ENCODE measurements at places on chromosomes 7 and 10. TPM values are rescaled to one million over a fixed set of nuclear protein-coding genes. Genes with fewer than 3 reads are reported as not detected.

GRCh38 chr7:41820111-41820671 is 117.3 kb upstream of the INHBA start:
- DNase-seq, result no peak
- H3K36me3 ChIP-seq, result no peaks in the 10 kb centered on the region
- H3K27ac ChIP-seq, result no peak overlapping the region
- H3K4me3 ChIP-seq, result no peak overlapping the region

DNA sequence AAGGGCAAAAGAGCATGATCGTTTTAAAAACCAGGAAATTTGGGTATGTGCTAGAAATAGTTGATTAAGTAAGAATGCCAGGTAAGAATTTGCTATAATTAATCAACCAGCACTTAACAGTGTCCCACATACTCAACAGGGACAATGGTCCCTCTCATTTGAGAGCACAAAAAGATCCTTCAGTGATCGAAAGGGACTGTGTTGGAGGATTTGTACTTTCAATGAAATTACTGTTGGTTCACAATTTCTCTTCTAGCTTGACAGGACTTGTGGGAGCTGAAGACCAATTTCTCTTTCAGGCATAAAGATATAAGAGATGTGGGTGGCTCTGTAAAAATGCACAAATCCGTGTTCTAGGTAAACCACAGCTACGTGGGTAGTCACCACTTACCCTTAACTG is 12.5 kb upstream of the PLEKHS1 start:
- no peaks in the 10 kb centered on the region for H3K4me1 ChIP-seq
- no peak overlapping the region for H3K4me3 ChIP-seq
- H3K27ac ChIP-seq, result no peak overlapping the region
- DNase-seq, result no peak

DNA sequence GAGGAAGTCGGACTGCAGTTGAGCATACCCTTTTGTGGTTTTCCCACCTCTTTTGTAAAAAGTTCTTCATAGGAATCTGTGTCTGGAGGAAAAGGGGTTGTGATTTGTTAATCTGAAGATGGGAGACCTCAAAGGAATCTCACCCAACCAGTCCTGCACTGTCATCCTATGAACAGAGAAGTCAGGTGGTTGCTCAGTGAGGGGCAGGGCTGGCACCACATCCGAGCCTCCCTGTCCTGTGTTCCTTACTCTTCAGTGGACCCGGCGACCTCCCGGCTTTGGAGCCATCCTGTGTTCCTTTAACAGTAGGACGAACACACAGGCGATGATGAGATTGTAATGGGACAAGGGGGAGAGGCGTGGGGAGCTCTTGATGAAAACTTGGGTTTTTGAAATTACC is 2.8 kb upstream of the MGMT start:
- no peaks in the 10 kb centered on the region for H3K27me3 ChIP-seq
- no peaks in the 10 kb centered on the region for H3K36me3 ChIP-seq
- H3K27ac ChIP-seq, result no peak overlapping the region

SHTN1 gene
- 1.4 TPM for total RNA-seq

A1CF gene
- not detected for total RNA-seq

- H3K27me3 ChIP-seq, result no peaks in the 10 kb centered on the region
- no peaks in the 10 kb centered on the region for H3K36me3 ChIP-seq
- no peak for DNase-seq
- no peak overlapping the region for H3K4me3 ChIP-seq
Measured at GRCh38 chr7:135789431-135789830, 40.8 kb upstream of the FAM180A start.

CPA1 gene
- not detected for total RNA-seq

TMEM178B gene
- not detected for total RNA-seq

GRCh38 chr7:85498031-85498430 is 311.2 kb upstream of the SEMA3D start:
- no peak overlapping the region for H3K27ac ChIP-seq
- no peak for DNase-seq
- no peaks in the 10 kb centered on the region for H3K36me3 ChIP-seq
- no peak overlapping the region for H3K4me3 ChIP-seq
- no peaks in the 10 kb centered on the region for H3K27me3 ChIP-seq

- no peaks in the 10 kb centered on the region for H3K36me3 ChIP-seq
- no peak for DNase-seq
- H3K4me3 ChIP-seq, result no peak overlapping the region
- H3K27me3 ChIP-seq, result no peaks in the 10 kb centered on the region
- no peaks in the 10 kb centered on the region for H3K4me1 ChIP-seq
Measured at GRCh38 chr10:16901106-16901505, 83.9 kb upstream of the RSU1 start.

GRCh38 chr7:124031406-124031805 is 1.5 kb downstream of the TMEM229A start:
- peaks cover 28% of the 10 kb centered on the region for H3K27me3 ChIP-seq
- no peaks in the 10 kb centered on the region for H3K36me3 ChIP-seq
- H3K27ac ChIP-seq, result no peak overlapping the region
- no peak for DNase-seq
- H3K4me3 ChIP-seq, result no peak overlapping the region

DNA sequence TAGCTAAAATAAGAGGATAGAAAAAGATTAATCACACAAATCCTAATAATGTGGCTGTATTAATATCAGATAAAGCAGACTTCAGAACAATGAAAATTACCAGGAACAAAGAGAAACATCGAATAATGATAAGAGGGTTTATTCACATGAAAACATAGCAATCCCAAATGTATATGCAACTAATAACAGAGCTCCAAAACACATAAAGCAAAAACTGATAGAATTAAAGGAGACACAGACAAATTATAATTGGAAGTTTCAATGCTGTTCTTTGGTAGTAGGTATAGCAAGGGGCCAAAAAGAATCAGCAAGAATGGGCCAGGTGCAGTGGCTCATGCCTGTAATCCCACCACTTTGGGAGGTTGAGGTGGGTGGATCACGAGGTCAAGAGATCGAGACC is 23.4 kb upstream of the DNAAF5 start:
- H3K4me1 ChIP-seq, result no peaks in the 10 kb centered on the region
- H3K4me3 ChIP-seq, result no peak overlapping the region
- H3K36me3 ChIP-seq, result no peaks in the 10 kb centered on the region
- DNase-seq, result no peak

- no peaks in the 10 kb centered on the region for H3K27me3 ChIP-seq
- no peak for DNase-seq
- no peak overlapping the region for H3K27ac ChIP-seq
- no peak overlapping the region for H3K4me3 ChIP-seq
- H3K36me3 ChIP-seq, result no peaks in the 10 kb centered on the region
Measured at GRCh38 chr10:3647074-3647473, 137.9 kb downstream of the KLF6 start.

- H3K4me3 ChIP-seq, result no peak overlapping the region
- no peak overlapping the region for H3K27ac ChIP-seq
Measured at GRCh38 chr7:47537716-47538675, 43.9 kb downstream of the TNS3 start.

- no peaks in the 10 kb centered on the region for H3K27me3 ChIP-seq
- H3K36me3 ChIP-seq, result no peaks in the 10 kb centered on the region
- H3K27ac ChIP-seq, result no peak overlapping the region
Measured at GRCh38 chr10:101875068-101875688, 31.6 kb upstream of the KCNIP2 start.

DNA sequence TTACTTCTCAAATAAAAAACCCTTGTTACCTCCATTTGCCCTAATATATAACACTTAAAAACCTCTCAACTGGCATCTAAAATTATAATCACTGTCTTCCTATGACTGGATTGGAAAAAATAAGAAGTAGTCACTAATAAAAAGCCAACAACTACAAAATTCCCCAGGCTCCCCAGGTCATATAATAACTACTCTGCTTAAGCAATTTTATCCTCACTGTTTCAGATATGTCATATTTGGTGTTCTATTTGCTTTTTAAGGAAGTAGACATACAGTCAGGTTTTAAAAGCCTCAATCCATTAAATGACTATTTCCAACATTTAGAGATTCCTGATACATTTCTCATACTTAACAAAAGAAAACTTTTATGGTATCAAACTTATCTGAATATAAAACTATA is 2.4 kb downstream of the H2AZ2 start:
- peaks cover 12% of the 10 kb centered on the region for H3K36me3 ChIP-seq
- H3K27me3 ChIP-seq, result no peaks in the 10 kb centered on the region

DNA sequence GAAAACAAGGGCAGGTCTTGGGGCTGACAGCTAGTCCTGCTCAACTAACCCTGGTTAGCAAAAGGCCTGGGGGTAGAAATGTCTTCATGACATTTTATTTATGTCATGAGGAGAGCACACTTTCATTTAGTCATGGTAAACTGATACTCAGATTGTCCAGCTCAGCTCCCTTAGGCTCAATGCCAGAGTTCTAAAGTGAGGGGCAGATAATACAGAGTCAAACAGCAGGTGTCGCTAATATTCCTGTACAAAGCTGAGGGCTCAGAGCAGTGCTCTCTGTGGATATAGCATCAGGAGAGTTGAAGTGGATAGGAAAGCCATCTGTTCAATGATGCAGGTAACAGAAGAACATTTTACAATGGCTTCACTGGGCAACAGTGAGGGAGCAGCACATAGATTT is 26.8 kb upstream of the CALCR start:
- no peaks in the 10 kb centered on the region for H3K27me3 ChIP-seq
- H3K4me3 ChIP-seq, result no peak overlapping the region
- no peak for DNase-seq

SEMA3A gene
- not detected for total RNA-seq

DNA sequence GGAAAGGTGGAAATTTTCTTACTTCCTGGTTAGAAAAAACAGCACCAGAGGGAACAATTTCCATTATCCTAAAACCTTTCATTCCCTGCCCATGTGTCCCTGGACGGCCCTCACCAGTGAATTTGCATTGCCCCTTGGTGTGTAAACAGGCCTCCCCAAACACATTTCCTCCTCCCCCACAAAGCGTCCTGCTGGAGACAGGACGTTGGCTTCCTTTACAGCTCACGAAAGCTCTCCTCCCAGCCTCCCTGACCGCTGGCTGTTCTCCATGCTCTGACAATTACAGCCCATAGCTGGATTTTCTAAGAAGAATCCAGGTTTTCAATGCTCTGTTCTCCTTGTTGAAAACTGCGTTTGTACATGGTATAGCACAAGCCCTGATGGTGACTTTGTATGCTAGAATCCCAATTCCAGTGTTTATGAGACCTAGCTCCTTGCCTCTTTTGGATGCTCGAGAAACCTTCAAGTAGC is 724.2 kb upstream of the CELF2 start:
- H3K27me3 ChIP-seq, result no peaks in the 10 kb centered on the region
- no peaks in the 10 kb centered on the region for H3K36me3 ChIP-seq
- no peaks in the 10 kb centered on the region for H3K4me1 ChIP-seq
- H3K4me3 ChIP-seq, result no peak overlapping the region
- no peak for DNase-seq

TRIL gene
- total RNA-seq, result not detected

CCL24 gene
- not detected for total RNA-seq

MRLN gene
- total RNA-seq, result not detected
